Fibroblast of skin of right biceps (primary cell): ENCODE measurements at places on chromosomes 11 and 22.

GRCh38 chr11:83545494-83546260 is 259.5 kb upstream of the CCDC90B start:
- DNase-seq: no peak

DNA sequence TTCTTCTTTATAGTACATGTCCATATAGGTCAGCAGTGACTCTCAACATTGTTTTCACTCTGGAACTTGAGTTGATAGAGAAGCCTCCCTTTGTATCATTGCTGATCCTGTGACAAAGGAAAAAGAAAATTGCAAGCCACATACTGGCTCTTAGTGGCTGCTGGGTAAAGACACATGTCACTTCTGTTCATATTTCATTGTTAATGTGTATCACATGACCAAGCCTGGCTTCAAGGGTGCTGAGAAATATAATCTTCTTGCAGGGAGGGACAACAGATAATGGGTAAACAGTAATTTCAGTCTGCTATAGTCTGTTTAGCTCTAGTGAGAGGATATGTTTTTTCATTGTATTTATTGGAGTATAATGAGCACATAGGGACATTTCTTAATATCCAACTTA is 173.3 kb downstream of the PGR start:
- no peak for DNase-seq

DNA sequence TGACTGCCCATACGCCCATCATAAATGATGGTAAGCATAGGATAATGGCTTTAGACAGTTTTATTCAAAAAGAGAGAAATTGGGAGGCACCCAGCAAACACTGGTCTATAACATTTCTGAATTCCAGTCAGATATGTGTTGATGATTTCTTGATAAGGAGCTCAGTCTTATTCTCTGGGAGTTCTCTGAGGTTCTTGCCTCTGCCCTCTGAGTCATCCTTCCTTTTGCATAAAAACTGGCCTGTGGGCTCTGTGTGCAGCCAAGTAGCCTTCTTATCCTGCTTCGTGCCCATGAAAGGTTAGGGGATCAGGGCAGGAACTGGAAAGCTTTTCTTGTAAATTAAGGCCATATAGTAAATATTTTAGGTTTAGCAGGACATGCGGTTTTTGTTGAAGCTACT is 48.9 kb downstream of the FAR1 start:
- DNase-seq: peak; percentile 53

DNA sequence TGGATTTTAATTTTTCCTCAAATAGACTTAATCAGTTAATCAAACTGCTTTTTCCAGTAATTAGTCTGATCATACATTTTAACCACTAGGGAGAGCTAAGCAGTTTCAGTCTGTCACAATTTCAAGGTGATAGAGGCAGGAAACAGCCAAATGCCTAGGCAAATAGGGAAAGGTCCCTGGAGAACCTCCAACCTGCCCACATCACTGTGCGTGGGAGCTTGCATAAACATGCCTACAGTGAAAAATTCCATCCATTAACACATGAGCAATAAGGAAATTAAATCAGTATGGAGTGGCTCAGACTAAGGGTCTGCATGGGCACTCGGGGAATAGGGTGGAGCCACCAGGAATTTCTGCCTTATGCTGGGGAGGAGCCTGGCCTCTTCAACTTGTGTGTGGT is 74.6 kb downstream of the AASDHPPT start:
- DNase-seq: peak; percentile 60

GRCh38 chr22:47205554-47205953 is 443.1 kb downstream of the TBC1D22A start:
- no peak for DNase-seq

DNA sequence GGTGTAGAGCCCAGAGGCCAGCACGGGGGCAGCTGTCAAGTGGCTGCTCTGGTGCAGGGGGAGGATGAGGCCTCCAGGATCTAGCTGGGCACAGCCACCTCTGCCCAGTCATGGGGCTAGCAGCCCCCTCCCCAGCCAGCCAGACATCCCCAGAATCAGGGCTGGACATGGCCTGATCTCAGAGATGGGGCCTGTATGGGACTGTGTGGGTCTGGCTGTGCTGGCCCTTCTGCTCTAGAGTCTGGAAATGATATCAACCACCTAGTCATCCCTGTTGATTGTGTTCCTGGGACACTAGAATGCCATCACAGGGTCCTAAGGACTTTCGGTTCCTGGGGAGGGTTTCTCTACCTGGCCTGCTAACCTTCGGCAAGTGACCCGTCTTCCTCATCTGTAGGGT is 2.8 kb downstream of the FLRT1 start:
- DNase-seq: no peak
